Activated T-cell treated with anti-CD3 and anti-CD28 coated beads, Interleukin-2, amount 50 U/mL, for 72 hours (primary cell): ENCODE measurements at places on chromosomes 7 and 10. TPM values are rescaled to one million over a fixed set of nuclear protein-coding genes. Genes with fewer than 3 reads are reported as not detected.

Gene AQP1
- 0.60 TPM for total RNA-seq

Gene ELN
- not detected for total RNA-seq

Gene RBM20
- total RNA-seq, result 0.37 TPM

Gene DDX56
- 59.9 TPM for total RNA-seq

DNA sequence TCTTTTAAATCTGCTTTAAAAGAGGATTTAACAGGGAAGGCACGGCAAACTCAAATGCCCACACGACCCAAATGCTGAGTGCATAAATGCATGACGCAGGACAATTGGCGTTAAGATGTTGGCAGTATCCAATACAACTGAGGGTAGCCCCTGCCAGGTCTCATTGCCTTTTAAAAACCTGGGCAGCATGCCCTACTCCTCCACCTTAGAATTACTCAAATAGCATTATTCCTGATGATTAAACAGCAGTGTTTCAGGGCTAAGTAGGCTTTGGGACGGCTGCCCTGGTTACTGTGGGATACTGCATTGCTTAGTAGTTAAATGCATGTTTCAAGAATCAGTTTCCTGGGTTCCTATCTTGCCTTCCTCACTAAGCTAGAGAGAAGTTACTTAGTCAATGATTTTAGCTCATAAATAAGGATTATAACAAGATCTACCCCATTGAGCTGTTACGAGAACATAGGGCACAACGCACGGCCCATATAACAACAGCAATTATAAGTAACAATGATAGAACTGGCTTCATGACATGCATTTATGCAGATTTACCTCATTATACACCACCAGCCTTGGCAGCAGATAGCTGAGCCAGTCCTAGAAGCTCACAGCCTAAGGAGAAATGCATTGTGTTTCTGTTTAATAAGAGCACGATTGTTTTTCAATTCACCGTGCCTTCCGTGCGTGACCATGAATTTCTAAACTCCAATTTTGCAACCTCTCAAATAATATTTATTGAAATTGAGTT lies 7.9 kb downstream of the TUBAL3 start:
- peaks cover 2% of the 10 kb centered on the region for H3K36me3 ChIP-seq
- no peaks in the 10 kb centered on the region for H3K4me1 ChIP-seq
- H3K4me3 ChIP-seq, result no peak overlapping the region
- peaks cover 18% of the 10 kb centered on the region for H3K27me3 ChIP-seq

DNA sequence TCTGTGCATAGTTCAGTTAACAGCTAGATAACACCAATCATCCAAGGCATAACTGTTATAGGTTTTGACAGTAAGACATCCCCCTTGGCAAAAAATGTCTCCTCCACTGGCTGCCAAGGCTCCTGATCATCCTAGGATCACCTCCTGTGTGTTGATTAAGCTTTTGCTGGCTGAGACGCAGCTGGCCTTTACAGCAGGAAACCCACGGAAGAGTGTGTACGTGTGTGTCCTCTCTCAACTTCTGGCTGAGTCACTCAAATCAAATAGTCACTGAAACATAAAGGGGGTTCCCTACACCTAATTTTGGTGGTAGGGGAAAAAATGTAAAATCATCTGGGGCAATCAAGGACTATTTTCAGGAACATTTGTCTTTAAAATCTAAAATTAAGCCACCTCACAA lies 208.8 kb downstream of the CTNNA3 start:
- H3K27ac ChIP-seq, result no peak overlapping the region
- no peaks in the 10 kb centered on the region for H3K4me1 ChIP-seq
- no peak for DNase-seq
- peaks cover 9% of the 10 kb centered on the region for H3K27me3 ChIP-seq

- no peak for DNase-seq
- H3K27ac ChIP-seq, result peak overlapping the region; percentile 46
- H3K27me3 ChIP-seq, result no peaks in the 10 kb centered on the region
- H3K4me1 ChIP-seq, result peaks cover 36% of the 10 kb centered on the region
- H3K36me3 ChIP-seq, result peaks cover 29% of the 10 kb centered on the region
- H3K4me3 ChIP-seq, result no peak overlapping the region
Measured at GRCh38 chr7:111115966-111116365, 25.0 kb downstream of the LRRN3 start.

GRCh38 chr7:3217166-3217565 lies 83.9 kb upstream of the SDK1 start:
- H3K4me3 ChIP-seq, result no peak overlapping the region
- peaks cover 24% of the 10 kb centered on the region for H3K27me3 ChIP-seq
- H3K36me3 ChIP-seq, result no peaks in the 10 kb centered on the region

- DNase-seq, result peak; percentile 26
- H3K4me3 ChIP-seq, result no peak overlapping the region
- H3K4me1 ChIP-seq, result no peaks in the 10 kb centered on the region
- H3K27ac ChIP-seq, result no peak overlapping the region
- peaks cover 5% of the 10 kb centered on the region for H3K36me3 ChIP-seq
- peaks cover 9% of the 10 kb centered on the region for H3K27me3 ChIP-seq
Measured at GRCh38 chr7:42014625-42015618, 222.1 kb downstream of the GLI3 start.

- DNase-seq, result no peak
- H3K4me1 ChIP-seq, result no peaks in the 10 kb centered on the region
- no peak overlapping the region for H3K4me3 ChIP-seq
- H3K27me3 ChIP-seq, result no peaks in the 10 kb centered on the region
Measured at GRCh38 chr7:107384025-107384424, 85.8 kb upstream of the GPR22 start.
